HFFc6 (cell line): ENCODE measurements at places on chromosomes 1 and 21.

- H3K4me3 ChIP-seq = no peak overlapping the region
- peaks cover 45% of the 10 kb centered on the region for H3K27me3 ChIP-seq
- DNase-seq = no peak
- no peaks in the 10 kb centered on the region for H3K36me3 ChIP-seq
- no peak overlapping the region for H3K27ac ChIP-seq
These were observed 17.4 kb upstream of the GRHL3 start for GRCh38 chr1:24301785-24302175.

GRCh38 chr1:21919520-21919919 is 17.6 kb downstream of the HSPG2 start:
- peak overlapping the region; percentile 94 for H3K27ac ChIP-seq
- peak overlapping the region; percentile 75 for H3K4me3 ChIP-seq
- H3K4me1 ChIP-seq = peaks cover 69% of the 10 kb centered on the region
- peak; percentile 81 for DNase-seq
- peaks cover 37% of the 10 kb centered on the region for H3K36me3 ChIP-seq

- peaks cover 18% of the 10 kb centered on the region for H3K4me1 ChIP-seq
- no peak overlapping the region for H3K4me3 ChIP-seq
These were observed 57.9 kb downstream of the FGGY start for GRCh38 chr1:59354709-59355337.

DNA sequence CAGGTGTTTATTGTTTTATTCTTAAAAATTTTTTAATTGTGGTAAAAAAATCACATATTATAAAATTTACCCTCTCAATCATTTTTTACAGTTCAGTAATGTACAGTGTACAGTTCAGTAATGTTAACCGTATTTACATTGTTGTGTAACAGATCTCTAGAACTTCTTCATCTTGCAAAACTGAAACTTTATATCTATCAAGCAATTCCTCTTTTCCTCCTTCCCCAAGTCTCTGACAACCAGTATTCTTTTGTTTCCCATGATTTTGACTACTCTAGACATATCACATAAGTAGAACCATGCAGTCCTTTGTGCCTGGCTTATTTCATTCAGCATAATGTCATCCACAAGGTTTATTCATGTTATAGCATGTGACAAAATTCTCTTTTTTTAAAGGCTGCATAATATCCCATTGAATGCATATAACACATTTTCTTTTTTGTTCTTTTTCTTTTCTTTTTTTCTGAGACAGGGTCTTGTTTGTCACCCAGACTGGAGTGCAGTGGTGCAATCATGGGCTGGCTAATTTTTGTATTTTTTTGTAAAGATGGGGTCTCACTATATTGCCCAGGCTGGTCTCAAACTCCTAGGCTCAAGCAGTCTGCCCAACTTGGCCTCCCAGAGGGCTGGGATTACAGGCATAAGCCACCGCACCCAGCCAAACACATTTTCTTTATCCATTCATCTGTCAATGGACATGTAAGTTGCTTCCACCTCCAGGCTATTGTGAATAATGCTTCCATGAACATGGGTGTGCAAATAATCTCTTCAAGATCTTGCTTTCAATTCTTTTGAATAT is 17.2 kb upstream of the RCSD1 start:
- H3K27me3 ChIP-seq = peaks cover 14% of the 10 kb centered on the region
- H3K4me1 ChIP-seq = peaks cover 11% of the 10 kb centered on the region; the same call in 1 of the 2 replicates
- DNase-seq = no peak

DNA sequence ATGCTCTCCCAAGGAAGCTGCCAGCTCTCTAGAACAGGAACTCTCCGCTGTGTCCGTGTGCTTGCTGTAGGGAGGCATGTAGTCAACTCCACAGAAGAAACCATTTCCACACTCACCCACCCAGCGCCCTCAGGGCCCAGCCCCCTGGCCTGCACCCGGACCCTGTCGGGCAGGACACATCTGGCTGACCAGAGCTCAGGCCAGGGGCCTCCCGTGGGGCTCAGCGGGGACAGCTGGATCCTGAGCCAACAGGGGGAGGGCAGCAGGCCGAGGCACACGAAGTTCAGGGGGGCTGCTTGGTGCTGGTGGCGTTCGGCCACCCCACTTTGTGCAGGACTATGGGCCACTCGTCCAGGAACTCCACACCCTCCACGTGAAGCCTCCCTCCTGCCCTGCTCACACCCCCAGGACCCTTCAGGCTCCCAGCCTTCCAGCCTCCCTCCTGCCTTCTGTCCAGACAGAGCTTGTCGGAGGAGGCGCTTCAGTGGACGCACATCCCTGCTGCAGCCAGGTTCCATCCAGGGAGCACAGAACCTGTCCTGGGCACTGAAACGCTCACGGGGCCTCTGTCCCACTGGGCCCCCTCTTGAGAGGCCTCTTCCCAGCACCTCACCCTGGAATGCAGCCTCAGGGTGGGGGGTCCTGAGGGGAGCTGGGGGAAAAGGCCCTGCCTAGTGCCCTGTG is 15.0 kb upstream of the FAAP20 start:
- no peaks in the 10 kb centered on the region for H3K27me3 ChIP-seq
- H3K27ac ChIP-seq = peak overlapping the region; percentile 44
- no peaks in the 10 kb centered on the region for H3K36me3 ChIP-seq
- no peak for DNase-seq
- H3K4me3 ChIP-seq = no peak overlapping the region
